Tibial artery (tissue), 4 donors: ENCODE measurements at places on chromosomes 2 and 18.
A peak's percentile ranks its signal among the peaks of the same experiment; 100 is the strongest.

- DNase-seq, result no peak
Observed at GRCh38 chr2:211033765-211034164, 477.4 kb downstream of the CPS1 start.

DNA sequence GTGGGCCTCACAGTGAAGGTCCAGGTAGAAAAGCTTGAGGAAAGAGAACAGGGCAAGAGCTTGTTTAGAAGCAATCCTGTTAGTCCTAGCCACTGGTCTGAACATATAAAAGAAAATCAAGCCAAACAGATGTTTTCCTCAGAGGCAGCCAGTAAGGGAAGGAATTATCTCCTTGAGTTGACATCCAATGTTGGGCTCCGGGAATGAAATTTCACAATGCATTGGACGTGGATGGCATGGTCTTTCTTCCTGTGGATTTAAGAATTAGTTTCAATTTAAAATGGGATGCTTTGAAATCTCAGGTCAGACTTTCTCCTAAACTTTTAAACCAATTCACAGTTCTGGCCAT is 92.1 kb downstream of the ACKR3 start:
- DNase-seq, result no peak

GRCh38 chr2:126995621-126996377 is 97.1 kb downstream of the TEX51 start:
- DNase-seq, result no peak

DNA sequence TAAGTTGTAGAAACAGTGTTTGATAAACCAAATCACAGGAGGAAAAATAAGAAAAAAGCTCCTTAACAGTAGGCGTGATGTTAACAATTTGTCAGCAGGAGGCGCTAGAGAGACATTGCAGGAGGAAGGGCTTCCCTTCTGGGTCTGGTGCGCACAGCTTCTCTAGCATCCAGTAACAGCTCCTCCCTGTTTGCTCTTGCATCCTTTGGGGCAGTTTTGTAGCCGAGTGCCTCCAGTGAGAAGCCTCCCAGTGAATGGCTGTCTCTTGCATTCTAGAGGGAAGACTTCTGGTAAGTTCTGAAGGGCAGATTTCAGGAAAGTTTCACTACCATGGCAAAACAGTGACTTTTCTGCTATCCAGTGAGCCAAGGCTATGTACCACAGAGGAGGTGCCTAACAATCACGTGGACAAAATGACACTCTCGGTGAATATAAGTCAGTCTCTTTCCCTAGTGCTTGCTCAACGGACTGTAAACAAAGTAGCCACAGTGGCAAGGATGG is 9.5 kb upstream of the ZNF396 start:
- peak; percentile 72 for DNase-seq

DNA sequence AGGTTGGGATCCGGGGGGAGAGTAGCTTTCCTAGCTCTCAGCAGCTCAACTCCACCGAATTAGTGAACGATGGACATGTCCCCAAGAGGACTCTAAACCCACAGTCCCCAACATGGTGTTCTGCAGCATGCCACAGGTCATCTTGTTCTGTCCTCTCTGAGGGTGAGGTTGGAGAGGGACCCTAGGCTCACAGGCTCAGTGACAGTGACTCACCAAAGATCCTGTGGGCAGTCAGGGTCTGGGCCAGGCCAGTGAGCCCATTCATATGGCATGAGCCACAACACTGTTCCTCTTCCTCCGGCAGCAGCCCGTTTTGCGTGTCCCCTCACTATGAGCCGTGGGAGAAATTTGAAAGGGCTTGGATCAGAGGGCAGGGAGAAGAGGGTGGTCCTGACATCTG is 2.8 kb upstream of the SLC20A1 start:
- DNase-seq, result no peak

DNA sequence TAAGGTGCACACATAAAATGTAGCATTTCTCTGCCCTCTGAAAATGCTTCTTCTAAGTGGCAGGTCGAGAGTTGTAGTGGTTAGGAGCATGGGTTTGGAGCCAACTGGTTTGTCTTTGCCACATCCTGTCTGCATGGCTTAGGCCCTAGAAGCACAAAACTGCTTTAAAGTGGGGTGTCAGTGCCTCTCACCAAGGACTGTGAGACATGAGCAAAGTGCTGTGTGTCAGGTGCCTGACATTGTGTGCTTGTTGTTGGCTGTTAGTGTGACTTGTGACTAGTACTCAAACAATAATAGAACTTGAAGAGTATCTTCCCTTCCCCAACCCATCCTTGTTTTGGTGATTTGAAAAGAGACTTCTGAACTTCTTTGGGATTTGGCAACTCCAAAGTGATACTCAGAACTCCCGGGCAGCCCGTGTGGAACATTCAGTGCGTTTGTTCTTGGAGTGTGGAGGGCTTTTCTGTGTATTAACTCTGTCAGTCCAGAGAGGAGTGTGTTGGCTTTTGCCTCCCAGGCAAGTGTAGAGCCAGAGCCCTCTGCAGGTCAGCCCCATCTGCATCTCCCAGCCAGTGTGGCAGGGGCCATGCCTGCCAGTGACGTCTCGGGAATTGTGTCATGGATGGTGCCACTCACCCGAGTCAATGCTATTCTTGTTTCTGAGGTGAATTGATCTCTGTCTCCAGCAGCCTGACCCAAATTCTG is 5.0 kb downstream of the MGAT5 start:
- no peak for DNase-seq

GRCh38 chr2:58107803-58108710 is 61.5 kb downstream of the VRK2 start:
- no peak for DNase-seq

GRCh38 chr18:40577239-40577980 is 1377.6 kb upstream of the PIK3C3 start:
- DNase-seq, result no peak

DNA sequence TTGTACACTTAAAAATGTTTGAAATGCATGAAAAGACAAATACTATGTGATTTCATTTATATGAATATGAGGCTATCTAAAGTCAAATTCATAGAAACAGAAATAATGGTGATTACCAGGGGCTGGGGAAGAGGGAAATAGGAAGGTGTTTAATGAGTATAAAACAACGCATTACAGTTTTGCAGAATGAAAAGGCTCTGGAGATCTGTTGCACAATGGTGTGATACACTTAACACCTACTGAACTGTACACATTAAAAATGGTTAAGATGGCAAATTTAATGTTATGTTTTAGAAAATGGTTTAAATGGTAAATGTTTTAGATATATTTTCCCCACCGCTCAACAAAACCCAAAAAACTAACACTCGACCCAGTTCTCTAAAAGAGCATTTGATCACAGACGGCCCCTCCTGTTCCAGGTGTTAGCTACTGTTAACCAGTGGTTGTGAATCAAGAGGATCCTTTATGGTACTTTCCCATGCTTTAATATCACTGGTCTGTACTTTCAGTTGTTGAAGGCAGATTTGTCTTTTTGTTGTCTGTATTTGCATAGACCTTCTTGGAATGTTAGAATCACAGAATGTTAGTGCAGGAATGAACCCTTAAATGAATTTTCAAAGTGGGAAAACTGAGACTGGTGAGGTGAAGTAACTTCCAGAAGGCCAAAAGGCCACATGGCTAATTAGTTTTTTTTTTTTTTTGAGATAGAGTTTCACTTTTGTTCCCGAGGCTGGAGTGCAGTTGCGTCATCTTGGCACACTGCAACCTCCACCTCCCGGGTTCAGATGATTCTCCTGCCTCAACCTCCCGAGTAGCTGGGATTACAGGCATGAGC is 10.2 kb downstream of the RAB10 start:
- DNase-seq, result no peak

GRCh38 chr2:184611361-184612085 is 13.2 kb downstream of the ZNF804A start:
- no peak for DNase-seq

GRCh38 chr2:219172231-219173154 is 2.7 kb upstream of the SLC23A3 start:
- no peak for DNase-seq

DNA sequence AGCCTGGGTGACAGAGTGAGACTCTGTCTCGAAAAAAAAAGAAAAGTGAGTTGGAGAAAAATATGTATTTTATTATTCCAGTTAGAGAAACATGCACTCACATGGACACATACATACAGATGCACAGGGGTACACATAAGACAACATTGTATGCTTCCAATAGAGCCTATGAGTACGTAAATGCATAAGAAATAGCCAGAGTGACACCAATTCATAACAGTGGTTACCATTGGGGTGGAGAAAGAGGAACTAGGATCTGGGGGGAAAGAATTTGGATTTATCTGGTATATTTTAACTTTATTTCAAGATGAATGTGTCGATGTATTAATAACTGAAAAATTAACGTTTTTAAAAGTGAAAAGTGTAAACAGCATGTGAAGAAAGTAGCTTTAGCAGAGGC is 16.1 kb downstream of the IL36A start:
- DNase-seq, result no peak

- peak; percentile 40 for DNase-seq
Observed at GRCh38 chr2:240033330-240033678, 3.1 kb upstream of the OR6B2 start.

- no peak for DNase-seq
Observed at GRCh38 chr2:225120186-225120585, 77.9 kb upstream of the DOCK10 start.

DNA sequence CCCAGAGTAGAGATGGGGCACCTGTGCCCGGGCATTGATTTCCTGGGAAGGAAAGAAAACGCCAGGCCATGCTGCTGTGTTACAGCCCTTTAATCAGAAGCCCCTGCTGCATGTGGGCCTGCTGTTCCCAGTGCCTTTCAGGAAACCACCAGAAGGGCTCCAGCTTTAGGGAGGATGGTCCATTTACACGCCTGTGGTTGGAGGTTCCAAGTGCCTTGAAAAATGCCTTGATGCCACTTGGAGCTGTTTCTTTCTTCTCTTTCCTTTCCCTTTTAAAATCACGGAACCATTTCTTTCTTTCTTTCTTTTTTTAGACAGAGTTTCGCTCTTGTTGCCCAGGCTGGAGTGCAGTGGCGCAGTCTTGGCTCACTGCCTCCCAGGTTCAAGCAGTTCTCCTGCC is 60.5 kb downstream of the AGAP1 start:
- DNase-seq, result no peak

GRCh38 chr2:149733936-149734685 is 146.5 kb upstream of the MMADHC start:
- no peak for DNase-seq

GRCh38 chr2:9207641-9208311 is 1.2 kb downstream of the ASAP2 start:
- DNase-seq, result no peak

DNA sequence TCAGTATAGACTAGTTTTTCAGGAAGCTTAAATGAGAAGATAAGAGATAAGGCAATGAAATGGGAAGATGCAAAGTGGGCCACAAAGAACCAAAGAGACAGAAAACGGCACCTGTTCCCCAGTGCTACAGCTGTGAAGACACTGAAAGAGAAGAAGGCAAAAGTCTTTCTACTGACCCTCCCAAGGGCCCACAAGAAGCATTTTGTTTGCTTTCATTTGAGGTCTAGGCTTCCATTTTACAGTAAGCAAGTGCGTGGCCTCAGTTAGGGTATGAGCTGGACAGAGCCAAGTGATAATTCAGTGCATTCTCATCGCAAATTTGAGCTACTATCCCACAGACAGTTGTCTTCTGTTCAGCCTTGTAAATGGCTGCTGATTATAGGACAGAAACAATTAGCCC is 53.4 kb upstream of the STK17B start:
- no peak for DNase-seq

DNA sequence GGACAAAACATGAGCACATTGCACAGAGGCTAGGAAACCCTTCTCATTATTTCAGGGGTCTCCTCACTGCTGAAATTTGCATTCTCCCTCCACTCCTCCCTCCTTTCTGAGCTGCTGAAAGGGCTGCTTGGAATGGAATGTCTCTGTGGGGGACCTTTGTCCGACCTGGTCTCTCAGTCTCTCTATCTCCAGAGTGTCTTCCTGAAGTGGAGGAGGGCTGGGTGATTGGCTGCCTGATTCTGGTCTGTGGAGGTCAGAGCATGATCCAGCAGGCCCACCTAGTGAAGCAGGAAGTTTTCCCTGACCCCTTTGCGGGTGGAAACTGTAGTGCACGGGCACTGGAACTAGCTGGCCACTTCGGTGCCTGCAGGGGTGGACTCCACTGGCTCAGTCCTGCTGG is 560.5 kb upstream of the HS6ST1 start:
- no peak for DNase-seq

DNA sequence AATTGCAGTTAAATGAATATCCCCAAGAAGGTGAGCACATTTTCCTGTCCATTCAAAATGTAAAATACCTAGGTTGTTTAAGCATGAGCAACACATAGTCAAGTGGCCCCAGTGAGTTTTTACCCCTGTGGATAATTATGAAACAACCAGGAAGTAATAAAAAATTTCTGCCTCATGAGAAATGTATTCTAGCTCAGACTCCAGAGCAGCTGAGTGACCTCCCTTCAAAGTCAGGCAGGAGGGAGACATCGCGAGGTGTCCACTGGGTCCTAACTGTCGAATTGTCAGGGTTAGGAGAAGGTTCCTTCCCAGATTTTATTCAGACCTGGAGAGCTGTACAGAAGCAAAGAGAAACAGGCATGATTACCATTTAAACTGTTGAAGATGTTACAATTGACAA is 416.6 kb upstream of the SMIM21 start:
- DNase-seq, result no peak

- DNase-seq, result no peak
Observed at GRCh38 chr2:133884739-133885381, 316.6 kb upstream of the NCKAP5 start.

- DNase-seq, result no peak
Observed at GRCh38 chr2:149692961-149693396, 105.4 kb upstream of the MMADHC start.

DNA sequence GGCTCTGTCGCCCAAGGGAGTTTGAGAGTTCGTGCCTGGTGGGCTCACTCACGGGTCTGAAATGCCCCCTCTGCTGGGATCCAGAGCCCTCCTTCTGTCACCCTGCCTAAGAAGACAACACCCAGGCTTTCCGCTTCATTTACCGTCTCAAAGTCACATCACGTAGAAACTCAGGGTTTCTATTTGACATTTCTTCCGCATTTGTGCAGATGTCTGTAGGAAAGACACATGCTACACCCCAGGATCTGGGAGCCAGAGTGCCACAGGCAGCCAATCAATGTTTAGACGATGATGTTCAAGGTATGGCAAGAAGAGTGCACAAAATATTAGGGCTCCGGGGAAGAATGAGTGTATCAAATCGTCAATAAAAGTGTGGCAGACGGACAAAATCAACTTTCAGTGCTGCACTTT is 24.4 kb upstream of the ACKR3 start:
- DNase-seq, result no peak

DNA sequence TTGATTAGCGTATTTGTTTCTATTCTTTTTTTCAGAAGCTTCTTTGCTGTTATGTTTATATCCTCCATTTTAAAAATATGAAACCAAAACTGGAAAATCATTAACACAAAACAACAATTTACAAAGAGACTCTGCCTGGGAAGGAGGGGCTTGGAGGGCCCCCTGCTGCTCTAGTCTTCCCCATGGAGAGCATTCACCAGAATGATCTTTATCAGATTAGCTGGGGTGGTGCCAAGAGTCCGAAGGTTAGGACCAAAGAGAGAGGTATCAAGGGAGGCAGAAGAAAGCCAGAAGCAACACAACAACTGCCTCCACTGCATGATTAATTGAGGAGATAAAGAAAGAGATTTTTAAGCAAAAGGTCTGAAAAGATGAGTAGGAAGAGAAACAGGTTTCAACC is 218.6 kb downstream of the IRS1 start:
- DNase-seq, result no peak

- no peak for DNase-seq
Observed at GRCh38 chr2:127619203-127619590, 26.8 kb upstream of the GPR17 start.
